ENCODE measurements at places on chromosomes 16 and 17.
A peak's percentile ranks its signal among the peaks of the same experiment; 100 is the strongest.

GRCh38 chr16:77603656-77604055 lies 118.7 kb upstream of the NUDT7 start:
- DNase-seq = no peak

GRCh38 chr16:4060009-4060408 lies 56.2 kb downstream of the ADCY9 start:
- no peak for DNase-seq

DNA sequence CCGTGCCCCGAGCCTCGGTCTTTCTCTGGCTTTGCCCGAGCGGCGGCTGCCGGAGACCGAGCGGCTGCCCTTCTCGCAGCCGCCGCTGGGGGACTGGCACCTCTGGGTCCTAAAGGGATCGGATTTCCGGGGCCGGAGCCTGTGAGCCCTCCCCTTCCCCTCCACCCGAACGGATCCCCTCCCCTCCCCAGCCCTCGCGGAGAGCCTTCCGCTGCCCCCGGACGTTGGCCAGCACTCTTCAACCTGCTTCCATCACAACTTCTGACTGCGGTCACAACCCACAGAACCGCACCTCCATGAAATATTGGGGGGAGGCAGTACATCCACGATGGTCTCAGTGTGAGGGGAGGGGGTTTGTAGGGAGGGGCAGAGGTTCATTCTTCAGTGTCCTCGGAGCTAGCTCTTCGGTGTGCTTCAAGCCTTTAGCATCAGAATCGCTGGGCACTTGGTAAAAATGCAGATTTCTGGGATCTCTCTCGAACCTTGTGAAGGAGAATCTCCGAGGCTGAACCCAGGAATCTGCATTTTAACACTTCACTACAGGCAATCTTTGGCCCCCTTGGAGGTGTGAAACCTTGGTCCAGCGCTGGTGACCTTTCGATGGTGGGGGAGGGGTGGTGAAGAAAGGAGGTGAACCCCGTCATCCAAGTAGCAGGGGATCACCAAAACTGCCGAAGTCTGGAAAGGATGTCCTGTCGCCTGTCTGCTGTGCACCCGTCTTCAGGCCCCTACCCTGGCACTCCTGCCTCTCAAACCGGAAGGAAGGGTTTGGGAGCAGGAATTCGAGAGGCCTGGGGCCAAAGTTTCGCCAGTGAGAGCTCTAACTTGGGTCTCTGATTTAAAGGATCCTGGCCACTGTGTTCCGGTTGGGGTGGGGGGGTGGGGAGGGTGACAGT lies 812 bp upstream of the PPP1R9B start:
- DNase-seq = peak; percentile 63

DNA sequence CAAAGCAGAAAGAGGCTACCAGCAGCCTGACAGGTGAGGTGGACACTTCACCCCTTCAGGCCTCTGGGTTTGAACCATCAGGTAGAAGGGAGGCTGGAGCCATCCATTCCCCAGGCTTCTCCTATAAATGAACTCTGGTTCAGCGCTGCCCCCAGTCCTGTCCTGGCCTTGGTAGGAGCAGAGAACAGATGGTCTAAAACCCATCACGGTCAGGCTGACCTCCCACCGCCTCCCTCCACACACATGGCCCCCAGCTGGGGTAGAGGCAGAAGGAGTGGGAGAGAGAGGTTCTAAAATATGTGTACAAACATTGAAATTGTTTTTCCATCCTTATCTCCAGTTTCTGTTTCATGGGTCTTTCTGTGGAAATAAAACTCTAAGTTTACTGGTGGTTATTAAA lies 59.7 kb upstream of the DNAJA2 start:
- DNase-seq = no peak

DNA sequence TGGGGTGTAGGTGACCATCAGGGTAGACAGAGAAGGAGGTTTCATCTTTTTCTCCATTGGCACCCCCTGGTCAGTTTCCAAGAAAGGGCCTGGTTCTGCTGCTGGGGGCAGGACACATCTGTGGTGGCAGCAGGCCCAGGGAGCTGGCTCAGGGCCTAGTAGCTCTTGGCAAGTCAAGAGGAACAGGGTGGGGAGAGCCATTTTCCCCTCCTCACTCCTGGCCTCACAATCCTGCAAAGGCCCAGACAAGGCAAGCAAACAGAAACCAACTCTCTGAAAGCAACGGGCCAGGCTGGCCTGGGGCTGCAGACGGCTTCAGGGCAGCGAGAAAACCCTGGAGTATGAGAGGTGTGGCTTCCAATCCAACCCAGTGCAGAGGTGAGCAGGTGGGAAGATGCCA lies 192.9 kb upstream of the DYNLRB2 start:
- DNase-seq = no peak

GRCh38 chr16:55542459-55543082 lies 23.9 kb upstream of the CAPNS2 start:
- DNase-seq = no peak

GRCh38 chr17:31560616-31561235 lies 169.3 kb downstream of the RAB11FIP4 start:
- no peak for DNase-seq

DNA sequence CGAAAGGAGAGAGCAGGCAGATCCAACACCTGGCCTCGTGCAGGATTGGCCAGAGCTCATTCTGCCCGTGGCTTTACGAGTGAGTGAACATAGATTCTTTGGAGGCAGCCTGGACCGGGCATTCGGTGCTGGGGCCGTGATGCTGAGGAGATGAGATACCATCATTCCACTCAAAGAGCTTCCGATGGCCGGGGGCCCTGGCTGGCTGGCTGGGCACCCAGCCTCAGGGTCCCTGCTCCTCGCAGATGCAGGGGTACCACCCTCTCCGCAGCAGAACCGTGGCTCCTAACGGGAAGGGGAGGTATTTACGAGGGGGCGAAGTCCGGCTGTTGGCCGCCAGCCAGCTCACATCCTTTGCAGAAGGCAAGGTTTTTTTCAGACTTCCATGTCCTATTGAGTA lies 66.1 kb upstream of the FOXF1 start:
- DNase-seq = no peak

DNA sequence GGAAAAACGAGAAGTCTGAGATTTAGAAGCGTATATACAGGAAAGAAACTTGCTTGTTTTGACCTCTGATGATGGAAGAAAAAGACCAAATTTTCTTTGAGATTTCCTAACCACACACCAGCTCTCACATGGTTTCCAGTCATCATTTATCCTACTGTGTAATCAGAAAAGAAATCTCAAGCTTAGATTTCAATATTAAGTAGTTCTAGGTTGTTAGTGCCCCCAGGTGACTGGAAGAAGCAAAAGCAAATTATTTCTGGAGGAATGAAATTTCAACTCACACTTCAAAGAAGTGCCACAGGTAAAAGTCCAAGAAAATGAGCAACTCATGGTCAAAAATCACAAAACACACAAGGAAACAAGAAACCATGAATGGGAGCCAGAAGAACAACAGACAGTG lies 51.8 kb upstream of the KDM6B start:
- DNase-seq = no peak

- no peak for DNase-seq
Measured at GRCh38 chr16:46629331-46630219, 8.4 kb upstream of the SHCBP1 start.

DNA sequence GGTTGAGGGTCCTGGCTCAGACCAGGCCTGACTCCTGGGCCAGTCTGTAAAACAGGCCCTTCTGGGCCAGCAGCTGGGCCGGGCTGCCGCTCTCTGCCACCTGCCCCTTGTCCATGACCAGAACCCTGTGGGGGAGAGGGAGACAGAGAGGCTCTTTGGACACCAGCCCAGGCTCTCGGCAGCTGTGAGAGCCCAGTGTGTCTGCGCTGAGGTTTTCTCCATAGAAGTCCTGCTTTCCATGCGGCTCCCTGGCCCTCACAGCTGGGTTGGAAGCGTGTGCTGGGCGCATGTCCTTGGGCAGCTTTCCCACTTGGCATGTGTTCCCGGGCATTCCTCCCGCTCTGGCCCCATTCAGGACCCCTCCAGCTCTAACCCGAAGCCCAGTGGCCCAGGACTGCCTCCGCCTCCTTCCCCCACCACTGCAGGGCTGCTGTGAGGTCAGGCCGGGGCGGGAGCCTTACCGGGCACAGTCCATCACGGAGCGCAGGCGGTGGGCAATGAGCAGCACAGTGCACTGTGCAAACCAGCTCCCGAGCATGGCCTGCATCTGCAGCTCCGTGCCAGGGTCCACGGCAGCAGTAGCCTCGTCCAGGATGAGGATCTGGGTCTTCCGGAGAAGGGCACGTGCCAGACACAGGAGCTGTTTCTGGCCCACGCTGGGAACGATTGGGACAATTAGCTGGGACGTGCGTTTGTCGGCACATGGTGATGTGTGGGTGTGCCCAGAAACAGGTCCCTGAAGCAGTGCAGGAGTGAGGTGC lies 73.0 kb downstream of the ABCC6 start:
- DNase-seq = peak; percentile 26

- no peak for DNase-seq
Measured at GRCh38 chr16:30655815-30656347, 2.4 kb upstream of the FBRS start.

GRCh38 chr17:15265131-15265530 lies at the start of gene PMP22:
Gene PMP22, minus strand, starts transcription at chr17:15265326. Its CDS starts 4,599 bp downstream, at chr17:15260727.
- DNase-seq = no peak

DNA sequence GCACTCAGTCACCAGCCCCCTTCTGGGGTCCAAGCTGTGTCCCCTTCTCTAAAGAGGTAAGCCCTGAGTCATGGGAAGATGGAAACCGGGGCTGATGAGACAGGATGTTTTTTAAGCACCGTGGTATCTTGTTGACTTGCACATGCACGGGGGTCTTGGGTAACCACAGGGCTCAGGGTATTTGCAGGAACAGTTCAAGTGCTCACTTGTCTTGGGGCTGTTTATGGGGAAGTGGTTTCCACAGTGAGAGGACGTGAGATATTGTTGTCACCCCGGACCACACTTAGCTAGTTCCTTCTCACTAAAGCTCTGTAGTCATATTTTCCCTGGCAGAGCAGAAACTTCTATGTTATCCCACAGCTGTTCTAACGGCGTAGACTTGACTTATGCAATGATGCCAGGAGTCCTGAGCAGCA lies 7.7 kb downstream of the CCL3L1 start:
- DNase-seq = no peak

- DNase-seq = no peak
Measured at GRCh38 chr16:54482892-54483574, 196.4 kb upstream of the IRX3 start.

- no peak for DNase-seq
Measured at GRCh38 chr16:65309354-65309753, 187.5 kb upstream of the CDH11 start.

- DNase-seq = no peak
Measured at GRCh38 chr17:77326076-77326591, 185.4 kb downstream of the SEC14L1 start.

- DNase-seq = no peak
Measured at GRCh38 chr17:60155815-60156214, 6.0 kb downstream of the CA4 start.

GRCh38 chr16:63038397-63039106 lies 1002.3 kb upstream of the CDH8 start:
- DNase-seq = no peak

DNA sequence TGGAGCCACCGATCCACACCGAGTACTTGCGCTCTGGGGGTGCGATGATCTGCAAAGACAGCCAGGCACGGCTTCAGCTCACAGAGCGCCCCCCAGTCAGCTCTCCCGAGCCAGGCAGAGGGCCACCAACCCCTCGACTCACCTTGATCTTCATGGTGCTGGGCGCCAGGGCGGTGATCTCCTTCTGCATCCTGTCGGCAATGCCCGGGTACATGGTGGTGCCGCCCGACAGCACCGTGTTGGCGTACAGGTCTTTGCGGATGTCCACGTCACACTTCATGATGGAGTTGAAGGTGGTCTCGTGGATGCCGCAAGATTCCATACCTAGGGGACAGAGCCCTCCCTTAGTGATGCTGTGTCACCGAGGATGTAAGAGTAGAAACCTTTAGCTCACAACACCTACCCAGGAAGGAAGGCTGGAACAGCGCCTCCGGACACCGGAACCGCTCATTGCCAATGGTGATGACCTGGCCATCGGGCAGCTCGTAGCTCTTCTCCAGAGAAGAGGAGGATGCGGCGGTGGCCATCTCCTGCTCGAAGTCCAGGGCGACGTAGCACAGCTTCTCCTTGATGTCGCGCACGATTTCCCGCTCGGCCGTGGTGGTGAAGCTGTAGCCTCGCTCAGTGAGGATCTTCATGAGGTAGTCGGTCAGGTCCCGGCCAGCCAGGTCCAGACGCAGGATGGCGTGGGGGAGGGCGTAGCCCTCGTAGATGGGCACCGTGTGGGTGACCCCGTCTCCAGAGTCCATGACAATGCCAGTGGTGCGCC lies 1.6 kb downstream of the ACTG1 start:
- no peak for DNase-seq

GRCh38 chr17:30586818-30587595 lies 109.8 kb downstream of the GOSR1 start:
- DNase-seq = peak; percentile 61

DNA sequence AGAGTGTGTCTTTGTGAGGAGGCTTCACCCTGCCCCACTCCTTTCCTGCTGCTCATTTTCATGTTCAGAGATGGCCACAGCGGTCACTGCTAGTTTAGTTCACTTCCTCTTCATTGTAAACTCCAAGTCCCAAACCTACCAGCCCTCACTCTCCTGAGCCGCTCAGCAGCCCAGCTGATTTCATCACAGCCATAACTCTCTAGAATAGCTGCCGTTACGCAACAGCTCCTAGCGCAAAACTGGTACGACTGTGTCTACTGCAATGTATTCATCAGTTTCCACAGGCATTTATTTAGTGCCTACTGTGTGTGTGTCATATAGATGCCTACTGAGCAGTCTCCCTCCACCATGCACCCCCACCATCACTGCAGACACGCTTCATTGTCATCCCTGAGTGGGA lies 233.5 kb upstream of the RPL38 start:
- DNase-seq = no peak

DNA sequence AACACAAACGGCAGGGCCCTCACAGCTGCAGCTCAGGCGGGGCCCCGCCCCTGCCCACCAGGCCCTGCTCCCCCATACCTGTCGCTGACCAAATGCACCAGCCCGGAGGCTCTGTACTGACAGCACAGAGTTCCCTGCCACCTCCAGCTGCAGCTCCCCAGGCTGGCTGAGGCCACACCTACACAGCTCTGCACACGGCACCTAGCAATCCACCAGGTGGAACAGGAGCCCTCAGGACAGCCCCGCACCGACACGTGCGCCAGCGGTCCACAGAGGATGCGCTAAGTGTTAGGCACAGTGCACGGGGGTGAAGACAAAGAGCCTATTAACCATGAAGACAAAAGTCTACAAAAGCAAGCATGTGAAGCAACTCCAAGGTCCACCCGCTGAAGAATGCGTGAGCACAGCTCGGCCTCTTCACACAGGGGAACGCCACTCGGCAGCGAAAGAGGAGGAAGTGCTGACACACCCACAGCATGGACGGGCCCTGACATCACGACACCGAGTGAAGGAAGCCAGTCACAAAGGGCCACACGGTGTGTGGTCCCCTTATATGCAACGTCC lies 5.4 kb downstream of the ZCCHC14 start:
- no peak for DNase-seq

GRCh38 chr16:82134846-82135245 lies 35.2 kb downstream of the MPHOSPH6 start:
- DNase-seq = no peak

- no peak for DNase-seq
Measured at GRCh38 chr16:73308771-73309170, 260.8 kb upstream of the ZFHX3 start.
